ENCODE measurements at places on chromosomes 16 and 17.

DNA sequence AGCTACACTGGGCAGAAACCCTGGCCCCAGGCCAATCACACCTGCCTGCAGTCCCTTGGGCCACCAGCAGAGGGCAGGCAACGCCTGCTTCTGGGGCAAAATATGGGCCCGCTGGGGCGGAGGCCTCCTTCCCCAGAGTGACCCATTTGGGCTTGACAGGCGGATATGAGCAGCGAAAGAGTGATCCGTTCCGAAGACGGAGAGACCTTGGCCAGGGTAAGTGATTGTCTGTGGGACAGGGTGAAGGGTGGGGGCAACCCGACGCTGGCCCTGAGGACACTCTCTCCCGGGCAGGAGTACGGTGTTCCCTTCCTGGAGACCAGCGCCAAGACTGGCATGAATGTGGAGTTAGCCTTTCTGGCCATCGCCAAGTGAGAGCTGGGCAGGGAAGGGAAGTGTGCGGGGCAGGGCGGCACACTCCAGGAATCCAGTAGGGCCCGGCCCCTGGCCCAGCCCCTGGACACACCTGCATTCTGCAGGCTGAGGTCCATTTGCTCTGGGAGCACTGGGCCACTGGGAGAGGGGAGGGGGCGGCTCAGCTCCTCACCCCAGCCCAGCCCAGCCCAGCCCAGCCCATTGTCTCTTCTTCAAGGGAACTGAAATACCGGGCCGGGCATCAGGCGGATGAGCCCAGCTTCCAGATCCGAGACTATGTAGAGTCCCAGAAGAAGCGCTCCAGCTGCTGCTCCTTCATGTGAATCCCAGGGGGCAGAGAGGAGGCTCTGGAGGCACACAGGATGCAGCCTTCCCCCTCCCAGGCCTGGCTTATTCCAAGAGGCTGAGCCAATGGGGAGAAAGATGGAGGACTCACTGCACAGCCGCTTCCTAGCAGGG is 3.5 kb upstream of the NHERF1 start:
- DNase-seq = peak; percentile 92

- peak; percentile 23 for DNase-seq
Measured at GRCh38 chr16:70751593-70751992, 49.4 kb downstream of the VAC14 start.

DNA sequence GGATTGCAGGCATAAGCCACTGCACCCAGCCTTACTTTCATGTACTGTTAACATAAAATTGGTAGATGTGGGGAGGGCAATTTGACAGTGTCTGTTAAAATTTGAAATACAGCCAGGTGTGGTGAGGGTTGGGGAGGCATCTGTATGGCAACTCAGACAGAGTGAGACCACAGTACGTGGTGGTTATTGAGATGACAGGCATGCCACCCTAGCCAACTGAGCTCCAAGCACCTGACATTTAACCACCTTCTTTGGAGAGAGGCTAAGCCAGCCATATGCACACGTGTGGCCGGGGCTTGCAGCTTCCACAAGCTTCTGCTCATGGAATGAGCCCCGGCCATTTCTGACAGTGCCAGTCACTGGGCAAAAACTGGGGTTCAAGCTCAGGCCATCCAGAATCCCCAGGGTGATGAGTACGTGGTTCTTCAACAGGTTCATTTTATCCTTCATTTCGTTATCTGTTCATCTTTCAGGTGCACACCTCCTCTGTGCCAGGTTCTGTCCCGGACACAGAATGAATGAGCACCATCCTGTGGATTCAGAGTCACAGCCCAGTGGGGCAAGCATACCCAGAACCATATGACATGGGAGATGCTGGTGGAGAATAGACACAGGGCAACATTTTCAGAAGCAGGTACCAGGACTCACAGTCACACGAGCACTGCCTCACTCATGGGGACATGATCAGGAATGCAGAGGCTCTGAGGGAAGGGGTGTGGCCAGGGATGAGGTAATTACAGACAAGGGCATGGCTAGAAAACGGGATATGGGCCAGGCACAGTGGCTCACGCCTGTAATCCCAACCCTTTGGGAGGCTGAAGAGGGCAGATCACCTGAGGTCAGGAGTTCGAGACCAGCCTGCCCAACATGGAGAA is 36.2 kb downstream of the C16orf82 start:
- no peak for DNase-seq

- no peak for DNase-seq
Measured at GRCh38 chr16:1978476-1979120, 2.7 kb downstream of the NOXO1 start.

GRCh38 chr16:76614269-76614668 is 337.1 kb downstream of the CNTNAP4 start:
- DNase-seq = no peak

DNA sequence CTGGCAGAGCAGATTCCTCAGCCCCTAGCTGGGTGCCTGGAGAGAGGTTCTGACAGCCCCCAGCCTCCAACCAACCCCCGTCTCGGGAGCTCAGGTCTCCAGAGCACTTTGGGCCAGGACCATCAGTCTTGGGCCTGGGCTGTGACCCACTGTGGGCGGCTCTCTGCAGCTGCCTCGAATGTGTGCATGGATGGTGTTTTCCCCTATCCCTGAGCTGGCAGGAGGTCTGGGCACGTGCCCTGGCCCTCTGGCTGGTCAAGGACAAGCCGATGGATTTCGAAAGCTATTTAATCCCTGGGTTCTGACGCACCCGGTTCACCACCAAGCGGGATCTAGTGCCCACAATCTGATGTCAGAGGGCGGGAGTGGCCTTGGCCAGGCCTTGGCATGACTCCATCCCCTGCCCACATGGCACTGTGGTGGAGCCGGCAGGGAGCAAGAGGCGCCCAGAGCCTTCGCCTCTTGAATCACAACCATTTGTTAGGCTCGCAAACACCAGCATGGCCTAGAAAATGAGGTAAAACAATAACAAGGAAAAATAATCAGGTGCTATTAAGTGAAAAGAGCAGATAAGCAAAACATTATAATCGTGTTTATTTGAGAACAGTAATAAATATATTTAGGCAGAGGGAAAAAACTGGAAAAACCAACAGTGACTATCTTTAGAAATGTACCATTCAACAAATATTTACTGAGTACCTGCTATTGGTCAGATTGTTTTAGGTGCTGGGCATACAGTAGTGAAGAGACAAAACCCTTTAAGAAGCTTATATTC is 69.3 kb upstream of the TOB1 start:
- peak; percentile 34 for DNase-seq

- DNase-seq = no peak
Measured at GRCh38 chr17:43552229-43552837, 6.2 kb upstream of the ETV4 start.

DNA sequence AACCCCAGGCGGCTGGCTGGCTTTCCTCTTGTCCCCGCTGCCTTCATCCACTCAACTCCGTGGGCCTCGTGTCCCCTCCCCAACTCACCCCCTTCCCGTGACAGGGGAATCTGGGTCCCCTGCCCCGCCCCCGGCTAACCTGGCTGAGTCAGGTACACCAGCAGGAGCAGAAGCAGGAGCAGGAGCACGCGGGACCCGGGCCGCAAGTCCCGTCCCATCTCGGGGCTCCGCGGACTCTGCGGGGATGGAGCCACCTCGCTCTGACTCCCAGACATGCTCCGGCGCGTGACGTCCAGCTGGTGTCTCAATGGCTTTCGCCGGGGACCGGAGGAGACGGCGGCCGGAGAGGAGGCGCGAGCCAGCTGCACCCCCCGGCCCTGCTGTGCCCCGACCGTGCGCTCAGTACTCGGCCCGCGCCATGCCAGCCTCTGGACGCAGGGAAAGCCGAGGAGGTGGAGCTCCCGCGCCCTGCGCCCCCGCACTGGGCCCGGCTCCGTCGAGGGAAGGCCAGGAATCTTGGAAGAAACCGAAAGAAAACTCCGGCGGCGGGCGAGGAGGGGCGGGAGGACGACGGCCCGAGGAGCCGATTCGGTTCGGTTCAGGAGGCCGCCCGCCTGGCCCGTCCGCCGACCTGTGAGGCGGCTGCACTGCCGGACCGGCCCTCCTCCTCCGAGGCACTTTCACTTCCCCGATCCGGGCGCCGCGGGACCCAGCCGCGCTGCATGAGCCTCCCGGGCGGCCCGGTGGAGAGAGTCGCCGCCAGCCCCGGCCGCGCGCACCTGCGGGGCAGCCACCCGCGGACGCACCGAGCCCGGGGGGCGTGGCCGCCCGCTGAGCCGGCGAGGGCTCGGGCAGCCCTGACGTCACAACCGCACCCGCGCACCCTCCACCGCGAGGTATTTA is at the start of the genes CXCL16 and ZMYND15:
TSS of gene CXCL16 (minus strand) at position 807 of the 903 bp plus-strand sequence. CDS start at position 218, 589 bp downstream.
TSS of gene ZMYND15 (plus strand) at position 712 of the 903 bp plus-strand sequence. CDS start 716 bp downstream, outside the sequence.
- peak; percentile 61 for DNase-seq

DNA sequence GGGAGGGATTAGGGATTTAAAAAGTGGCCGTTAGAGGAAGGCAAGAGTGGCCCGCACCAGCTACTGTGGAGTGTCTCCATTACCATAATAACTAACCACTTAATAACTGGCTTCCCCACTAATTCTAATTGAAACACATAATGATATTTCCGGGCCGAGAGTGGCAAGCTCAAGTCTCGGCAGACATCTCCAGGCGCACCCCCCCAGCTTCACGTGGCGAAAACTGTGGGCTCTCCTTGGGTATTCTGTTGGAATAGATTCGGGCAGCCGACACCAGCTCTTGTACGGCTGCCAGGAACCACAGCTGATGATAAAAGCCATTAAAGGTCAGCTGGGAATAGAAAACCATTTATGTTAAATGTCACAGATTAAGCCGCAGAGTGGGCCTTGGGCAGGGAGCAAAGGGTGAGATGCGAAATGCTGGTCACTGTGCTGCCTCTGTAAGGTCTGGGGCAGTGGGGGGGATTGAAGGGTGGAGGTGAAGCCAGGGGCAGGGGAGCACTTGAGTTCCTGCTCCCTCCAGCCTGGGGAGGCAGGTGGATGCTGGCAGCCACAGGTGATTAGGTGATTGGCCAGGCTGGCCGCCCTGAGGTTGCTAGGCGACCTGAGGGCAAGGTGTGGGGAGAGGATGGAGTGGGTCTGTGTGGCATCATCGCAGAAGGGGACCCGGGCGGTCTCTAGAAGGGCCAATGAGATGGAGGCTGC is 115.6 kb upstream of the SDK2 start:
- no peak for DNase-seq

DNA sequence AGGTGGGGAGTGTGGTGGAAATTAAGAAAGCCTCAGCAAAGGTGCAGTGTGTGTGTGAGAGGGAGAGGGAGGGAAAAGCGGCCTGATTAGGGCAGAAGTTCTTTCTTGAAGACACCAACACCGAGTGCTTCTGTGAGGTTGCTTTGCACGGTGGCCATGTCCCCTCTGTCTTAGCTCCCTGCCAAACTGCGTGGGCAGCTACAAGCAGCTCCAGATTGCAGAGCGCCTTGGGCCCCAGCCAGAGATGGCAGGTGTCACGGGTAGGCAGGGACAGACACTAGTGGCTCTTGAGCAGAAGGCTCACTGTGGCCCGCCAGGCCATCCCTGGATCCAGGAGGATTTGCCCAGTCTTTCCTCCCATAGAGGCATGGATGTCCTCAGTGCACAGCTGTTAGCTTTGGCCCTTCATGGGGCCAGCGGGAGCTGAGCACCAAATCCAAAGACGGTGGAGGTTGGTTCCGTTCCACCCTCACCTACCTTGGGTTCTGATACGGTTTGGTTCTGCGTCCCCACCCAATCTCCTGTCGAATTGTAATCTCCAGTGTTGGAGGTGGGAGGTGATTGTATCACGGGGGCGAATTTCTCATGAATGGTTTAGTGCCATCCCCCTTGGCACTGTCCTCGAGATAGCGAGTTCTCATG is 21.4 kb downstream of the KIAA0513 start:
- DNase-seq = peak; percentile 55

- DNase-seq = no peak
Measured at GRCh38 chr16:1564325-1564724, 30.9 kb downstream of the TMEM204 start.

GRCh38 chr16:21524068-21524751 is 75.2 kb upstream of the METTL9 start:
- DNase-seq = peak; percentile 6

GRCh38 chr16:57630931-57631845 is 2.8 kb downstream of the ADGRG1 start:
- no peak for DNase-seq

DNA sequence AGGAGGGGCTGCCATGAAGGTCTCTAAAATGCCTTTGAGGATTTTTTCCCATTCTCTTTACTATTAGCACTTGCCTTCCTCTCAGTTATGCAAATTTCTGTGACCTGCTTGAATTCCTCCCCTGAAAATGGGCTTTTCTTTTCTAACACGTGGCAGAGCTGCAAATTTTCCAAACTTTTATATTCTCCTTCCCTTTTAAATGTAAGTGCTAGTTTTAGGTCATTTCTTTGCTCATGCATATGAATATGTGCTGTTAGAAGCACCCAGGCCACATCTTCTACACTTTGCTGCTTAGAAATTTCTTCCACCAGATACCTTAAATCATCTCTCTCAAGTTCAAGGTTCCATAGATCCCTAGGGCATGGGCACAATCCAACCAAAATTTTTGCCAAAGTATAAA is 11.8 kb downstream of the CLEC10A start:
- DNase-seq = no peak

DNA sequence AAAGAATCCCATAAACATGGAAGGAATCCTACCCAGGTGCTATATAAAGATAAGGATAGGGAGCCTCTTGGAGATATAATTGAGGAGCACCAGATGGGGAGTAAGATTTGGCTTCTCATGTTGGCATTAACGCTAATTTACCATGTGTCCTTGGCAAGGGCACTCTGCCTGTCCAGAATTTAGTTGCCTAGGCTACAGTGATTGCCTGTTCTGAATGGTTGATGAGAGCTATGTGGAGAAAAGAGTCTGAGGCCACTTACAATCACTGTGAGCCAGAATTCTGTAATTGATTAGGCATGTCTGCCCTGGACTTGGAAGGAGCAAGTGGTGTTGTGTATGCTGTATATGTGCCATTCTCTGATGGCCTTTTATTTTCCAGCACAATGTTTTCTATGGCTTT is 1101.2 kb upstream of the RBFOX1 start:
- no peak for DNase-seq

DNA sequence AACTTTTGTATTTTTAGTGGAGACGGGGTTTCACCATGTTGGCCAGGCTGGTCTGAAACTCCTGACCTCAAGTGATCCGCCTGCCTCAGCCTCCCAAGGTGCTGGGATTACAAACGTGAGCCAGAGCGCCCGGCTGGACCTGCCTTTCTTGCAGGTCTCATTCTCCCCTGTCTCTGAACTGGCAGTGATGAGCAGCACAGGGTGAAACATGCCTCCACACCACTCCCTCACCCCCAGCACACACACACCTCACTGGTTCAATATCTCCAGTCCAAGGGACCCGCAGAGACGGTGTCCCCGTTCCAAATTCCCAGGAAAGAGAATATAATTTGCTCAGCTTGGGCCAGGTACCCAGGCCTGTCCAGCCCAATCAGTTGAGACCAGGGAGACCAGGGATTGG is 23.3 kb downstream of the SLC5A11 start:
- no peak for DNase-seq

All from hematopoietic multipotent progenitor cell treated with erythropoietin and hydrocortisone succinate and interleukin-3 and kit ligand, for 17 days (in vitro differentiated cells).